ENCODE measurements at places on chromosomes 1 and 21.

DNA sequence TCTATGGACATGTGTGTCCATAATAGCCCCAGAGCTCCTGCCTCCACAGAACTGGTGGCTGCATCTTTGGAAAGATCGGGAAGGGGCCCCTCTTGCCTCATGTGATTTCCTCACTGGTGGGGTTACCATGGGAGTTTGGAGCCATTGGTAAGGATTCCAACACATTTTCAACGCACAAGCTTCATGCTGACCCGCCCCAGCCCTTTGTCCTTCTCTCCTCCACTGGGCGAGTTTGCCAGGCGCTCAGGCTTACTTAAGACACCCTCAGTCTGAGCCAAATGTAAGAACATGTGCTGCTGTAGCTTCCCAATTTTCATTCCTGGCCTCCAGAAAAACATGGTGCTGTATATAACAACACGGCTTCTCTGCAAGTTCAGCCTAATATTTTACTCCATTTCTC lies 72.4 kb downstream of the ATP5PO start:
- H3K27me3 ChIP-seq: peaks cover 19% of the 10 kb centered on the region
- H3K36me3 ChIP-seq: no peaks in the 10 kb centered on the region
- no peak overlapping the region for H3K27ac ChIP-seq
- no peaks in the 10 kb centered on the region for H3K4me1 ChIP-seq
- no peak for DNase-seq

- peaks cover 34% of the 10 kb centered on the region for H3K36me3 ChIP-seq
- no peak overlapping the region for H3K4me3 ChIP-seq
- no peaks in the 10 kb centered on the region for H3K27me3 ChIP-seq
Measured at GRCh38 chr1:27406362-27406680, 13.9 kb downstream of the GPR3 start.

DNA sequence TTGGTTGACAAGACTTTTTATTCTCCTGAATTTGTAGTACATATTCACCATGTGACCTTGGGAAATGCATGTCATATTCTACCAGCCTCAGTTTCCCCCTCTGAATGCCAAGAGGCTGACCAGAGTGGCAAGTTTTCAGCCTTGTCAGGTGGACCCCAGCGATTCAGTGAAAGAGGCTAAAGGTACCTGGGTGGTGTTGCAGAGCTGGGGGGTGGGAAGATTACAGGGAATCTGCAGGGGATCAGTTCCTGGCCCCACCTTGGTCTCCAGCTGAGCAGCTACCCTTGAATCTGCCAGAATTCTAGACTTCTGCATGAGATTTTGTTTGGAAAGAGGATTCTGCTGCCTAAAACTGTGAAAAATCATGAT lies 27.9 kb upstream of the KCNA2 start:
- H3K27ac ChIP-seq: peak overlapping the region; percentile 93
- H3K4me3 ChIP-seq: peak overlapping the region; percentile 62
- H3K36me3 ChIP-seq: no peaks in the 10 kb centered on the region
- H3K27me3 ChIP-seq: no peaks in the 10 kb centered on the region
- no peak for DNase-seq

GRCh38 chr21:29557200-29557599 lies 258.5 kb downstream of the BACH1 start:
- H3K4me3 ChIP-seq: no peak overlapping the region
- H3K27me3 ChIP-seq: no peaks in the 10 kb centered on the region
- H3K27ac ChIP-seq: no peak overlapping the region
- no peaks in the 10 kb centered on the region for H3K4me1 ChIP-seq
- DNase-seq: no peak

DNA sequence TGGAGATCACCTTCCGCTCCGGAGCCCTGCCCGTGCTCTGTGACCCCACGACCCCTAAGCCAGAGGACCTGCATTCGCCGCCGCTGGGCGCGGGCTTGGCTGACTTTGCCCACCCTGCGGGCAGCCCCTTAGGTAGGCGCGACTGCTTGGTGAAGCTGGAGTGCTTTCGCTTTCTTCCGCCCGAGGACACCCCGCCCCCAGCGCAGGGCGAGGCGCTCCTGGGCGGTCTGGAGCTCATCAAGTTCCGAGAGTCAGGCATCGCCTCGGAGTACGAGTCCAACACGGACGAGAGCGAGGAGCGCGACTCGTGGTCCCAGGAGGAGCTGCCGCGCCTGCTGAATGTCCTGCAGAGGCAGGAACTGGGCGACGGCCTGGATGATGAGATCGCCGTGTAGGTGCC lies 9.6 kb downstream of the SPATA46 start:
- H3K4me3 ChIP-seq: no peak overlapping the region
- peaks cover 27% of the 10 kb centered on the region for H3K27me3 ChIP-seq
- H3K27ac ChIP-seq: no peak overlapping the region
- no peaks in the 10 kb centered on the region for H3K4me1 ChIP-seq

- no peak for DNase-seq
- peaks cover 43% of the 10 kb centered on the region for H3K27me3 ChIP-seq
- no peak overlapping the region for H3K27ac ChIP-seq
- peaks cover 8% of the 10 kb centered on the region for H3K36me3 ChIP-seq
Measured at GRCh38 chr1:156658496-156658895, 16.6 kb downstream of the BCAN start.

GRCh38 chr1:67589519-67590233 lies 95.3 kb upstream of the GADD45A start:
- no peaks in the 10 kb centered on the region for H3K4me1 ChIP-seq
- no peak overlapping the region for H3K4me3 ChIP-seq
- no peak overlapping the region for H3K27ac ChIP-seq
- H3K27me3 ChIP-seq: peaks cover 35% of the 10 kb centered on the region

- H3K27ac ChIP-seq: peak overlapping the region; percentile 96
- no peaks in the 10 kb centered on the region for H3K27me3 ChIP-seq
- no peak for DNase-seq
- H3K4me1 ChIP-seq: peaks cover 34% of the 10 kb centered on the region
- H3K4me3 ChIP-seq: peak overlapping the region; percentile 70
- peaks cover 9% of the 10 kb centered on the region for H3K36me3 ChIP-seq
Measured at GRCh38 chr1:234925440-234926263, 203.0 kb downstream of the TOMM20 start.

GRCh38 chr1:117546467-117546866 lies 59.4 kb upstream of the TENT5C start:
- H3K27ac ChIP-seq: no peak overlapping the region
- DNase-seq: no peak
- H3K4me1 ChIP-seq: no peaks in the 10 kb centered on the region

GRCh38 chr1:98923667-98924066 lies 81.0 kb downstream of the PLPPR5 start:
- no peak for DNase-seq
- H3K27ac ChIP-seq: no peak overlapping the region
- peaks cover 11% of the 10 kb centered on the region for H3K4me1 ChIP-seq
- no peaks in the 10 kb centered on the region for H3K27me3 ChIP-seq
- H3K4me3 ChIP-seq: no peak overlapping the region
- no peaks in the 10 kb centered on the region for H3K36me3 ChIP-seq

DNA sequence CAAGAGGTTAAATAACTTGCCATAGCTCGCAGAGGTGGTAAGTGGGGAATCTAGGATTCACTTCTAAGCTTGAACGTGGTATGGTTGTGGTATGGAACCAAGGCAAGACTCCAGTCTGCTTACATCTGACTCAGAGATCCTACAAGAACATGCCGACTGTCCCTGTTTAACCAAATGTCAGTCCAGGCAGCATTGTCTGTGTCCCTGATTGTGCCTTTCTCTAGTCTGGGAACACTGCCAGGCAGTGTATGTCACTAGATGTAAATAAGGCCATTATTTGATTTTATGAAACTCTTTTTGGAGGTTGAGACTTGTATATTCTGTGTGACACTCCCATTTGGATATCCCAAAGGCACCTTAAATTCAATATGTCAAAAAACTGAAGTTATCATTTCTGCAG lies 96.0 kb downstream of the NOS1AP start:
- no peak for DNase-seq
- H3K4me3 ChIP-seq: no peak overlapping the region
- H3K36me3 ChIP-seq: no peaks in the 10 kb centered on the region
- peaks cover 81% of the 10 kb centered on the region for H3K27me3 ChIP-seq

GRCh38 chr1:72845981-72846380 lies 563.6 kb upstream of the NEGR1 start:
- H3K36me3 ChIP-seq: no peaks in the 10 kb centered on the region
- no peaks in the 10 kb centered on the region for H3K4me1 ChIP-seq
- DNase-seq: no peak
- H3K4me3 ChIP-seq: no peak overlapping the region

DNA sequence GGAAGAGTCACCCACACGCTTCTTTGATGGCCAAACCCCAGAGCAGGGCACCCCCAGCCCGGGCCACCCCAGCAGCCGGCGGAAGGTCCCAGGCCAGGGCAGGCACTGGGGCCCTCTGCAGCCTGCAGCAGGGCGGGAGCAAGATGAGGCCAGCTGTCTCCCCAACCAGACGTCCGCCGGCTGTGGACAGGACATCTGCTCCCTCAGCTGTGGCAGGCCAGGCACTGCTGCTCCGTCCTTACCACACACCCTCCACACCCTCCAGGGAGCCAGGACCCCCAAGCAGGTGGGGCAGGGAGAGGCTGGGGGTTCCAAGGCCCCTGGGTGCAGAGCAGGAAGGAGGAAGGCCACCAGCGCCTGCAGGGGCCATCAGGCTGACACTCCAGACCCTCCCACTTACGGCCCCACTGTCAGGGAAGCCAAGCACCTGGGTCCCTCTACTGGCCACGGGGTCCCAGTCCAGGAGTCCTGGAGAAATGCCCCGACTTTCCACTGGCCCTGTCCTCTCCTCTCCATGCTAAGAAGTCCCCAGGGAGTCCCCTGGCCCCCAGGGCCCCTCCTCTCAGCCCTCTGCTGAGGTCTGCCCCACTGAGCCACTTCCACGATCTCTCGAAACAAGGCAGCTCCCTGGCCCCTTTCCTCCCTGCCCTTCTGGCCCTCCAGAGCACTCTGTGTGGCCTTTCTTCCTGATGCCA lies 5.6 kb downstream of the WNT9A start:
- peaks cover 7% of the 10 kb centered on the region for H3K4me1 ChIP-seq
- H3K27ac ChIP-seq: no peak overlapping the region
- DNase-seq: no peak
- H3K27me3 ChIP-seq: peaks cover 11% of the 10 kb centered on the region
- H3K36me3 ChIP-seq: no peaks in the 10 kb centered on the region

- H3K36me3 ChIP-seq: no peaks in the 10 kb centered on the region
- H3K27me3 ChIP-seq: peaks cover 22% of the 10 kb centered on the region
- no peak overlapping the region for H3K4me3 ChIP-seq
- no peaks in the 10 kb centered on the region for H3K4me1 ChIP-seq
- no peak overlapping the region for H3K27ac ChIP-seq
Measured at GRCh38 chr1:14784790-14785773, 186.6 kb downstream of the KAZN start.

- H3K27me3 ChIP-seq: no peaks in the 10 kb centered on the region
- peaks cover 6% of the 10 kb centered on the region for H3K4me1 ChIP-seq
- peaks cover 36% of the 10 kb centered on the region for H3K36me3 ChIP-seq
- H3K4me3 ChIP-seq: no peak overlapping the region
- H3K27ac ChIP-seq: no peak overlapping the region
- DNase-seq: no peak
Measured at GRCh38 chr1:223792046-223792445, 53.7 kb downstream of the TP53BP2 start.

DNA sequence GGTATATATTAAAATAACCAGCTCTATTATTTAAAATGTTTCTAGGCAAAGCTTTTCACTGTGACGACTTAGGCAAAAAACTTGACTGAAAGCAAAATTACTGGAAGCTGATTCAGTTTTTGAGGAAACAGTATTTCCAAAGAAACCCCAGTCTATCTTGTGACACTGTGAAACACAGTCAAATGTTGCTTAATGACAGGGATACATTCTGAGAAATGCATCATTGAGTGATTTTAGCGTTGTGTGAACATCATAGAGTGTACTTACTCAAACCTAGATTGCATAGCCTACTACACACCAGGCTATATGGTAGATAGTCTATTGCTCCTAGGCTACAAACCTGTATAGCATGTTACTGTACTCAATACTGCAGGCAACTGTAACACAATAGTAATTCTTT lies 116.9 kb upstream of the KCNK1 start:
- DNase-seq: no peak
- no peak overlapping the region for H3K4me3 ChIP-seq
- peaks cover 28% of the 10 kb centered on the region for H3K27me3 ChIP-seq
- H3K4me1 ChIP-seq: no peaks in the 10 kb centered on the region
- no peak overlapping the region for H3K27ac ChIP-seq

- DNase-seq: no peak
- peak within 1 kb of the TSS; percentile 60 for H3K4me3 ChIP-seq
- H3K36me3 ChIP-seq: peaks cover 3% of the 10 kb centered on the region
Measured at GRCh38 chr1:31239653-31240241, at the start of gene NKAIN1. TSS of gene NKAIN1 (minus strand) at chr1:31239887. CDS start at chr1:31239547, 340 bp downstream.

All from central memory CD8-positive, alpha-beta T cell (primary cell).